Activated T-helper 2 cell treated with anti-CD3 and anti-CD28 coated beads, Interferon-gamma antibody, Interleukin-2, Interleukin-4, amounts not matched to agents 10 μg/mL and 5 μg/mL and 100 μg/mL, durations not matched to agents 14 hours and 24 hours and 36 hours (primary cell): ENCODE measurements at places on chromosomes 11 and 22. TPM values are rescaled to one million over a fixed set of nuclear protein-coding genes. Genes with fewer than 3 reads are reported as not detected.

FJX1 gene
- 0.09 TPM in 2 replicates for total RNA-seq

OR8D4 gene
- total RNA-seq = not detected in 2 replicates

KDM4D gene
- total RNA-seq = 0.48 and 0.84 TPM in 2 replicates

DNAL4 gene
- total RNA-seq = 4.7 and 6.1 TPM in 2 replicates

MARK2 gene
- 36.5 and 38.8 TPM in 2 replicates for total RNA-seq

CSNK2A3 gene
- total RNA-seq = 1.2 and 1.7 TPM in 2 replicates

SLC25A18 gene
- total RNA-seq = not detected in 2 replicates

C11orf16 gene
- total RNA-seq = not detected in 2 replicates

MAJIN gene
- total RNA-seq = not detected in 2 replicates

POLR2F gene
- total RNA-seq = 92.6 and 96.5 TPM in 2 replicates

TMEM126A gene
- total RNA-seq = 48.9 and 49.3 TPM in 2 replicates

TRIM21 gene
- 31.9 and 34.9 TPM in 2 replicates for total RNA-seq

SAA2 gene
- not detected in 2 replicates for total RNA-seq

GRCh38 chr11:116891746-116892145 lies 54.3 kb upstream of the APOA1 start:
- no peak for DNase-seq

DNA sequence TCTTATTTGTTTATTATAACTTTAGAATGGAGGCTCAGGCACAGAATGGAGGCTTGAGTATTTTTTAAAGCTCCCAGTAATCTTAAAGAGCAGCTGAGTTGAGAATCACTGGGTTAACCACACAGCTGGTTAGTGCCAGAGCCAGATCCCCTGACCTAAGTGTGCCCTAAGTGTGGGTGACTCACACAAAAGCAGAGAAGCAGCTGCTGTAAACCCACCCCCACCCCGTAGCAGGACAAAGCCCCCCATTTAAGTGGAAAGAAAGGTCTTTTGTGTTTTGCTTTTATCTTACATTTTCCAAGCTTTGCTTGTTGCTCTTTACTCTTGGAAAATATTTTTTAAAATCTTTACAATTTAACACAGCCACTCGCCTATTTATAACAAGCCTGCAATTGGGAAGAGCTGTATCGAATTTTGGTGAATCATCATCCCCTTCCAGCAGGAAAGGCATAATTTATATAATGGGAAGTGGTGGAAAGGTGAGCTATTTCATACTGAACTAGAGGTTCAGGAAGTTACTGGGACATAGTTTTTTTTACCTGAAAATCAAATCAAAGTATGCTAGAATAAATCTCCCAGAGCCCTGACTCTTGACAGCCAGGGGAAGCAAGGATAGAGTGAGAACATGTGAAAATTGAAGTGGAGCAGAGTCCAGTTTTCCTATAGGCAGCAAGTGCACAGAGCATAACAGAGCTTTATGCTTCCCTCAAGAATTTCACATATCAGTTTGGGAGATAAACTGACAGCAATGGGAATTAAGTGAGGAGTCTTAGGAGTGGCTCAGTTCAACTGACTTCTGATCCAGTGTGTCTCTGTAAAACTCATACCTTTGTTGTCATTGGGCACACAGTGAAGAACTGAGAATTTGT lies 405.7 kb downstream of the AASDHPPT start:
- DNase-seq = no peak

- no peak for DNase-seq
Measured at GRCh38 chr11:72102162-72102561, 935 bp downstream of the LAMTOR1 start.

- no peak for DNase-seq
Measured at GRCh38 chr11:16204261-16204660, 152.1 kb downstream of the SOX6 start.

DNA sequence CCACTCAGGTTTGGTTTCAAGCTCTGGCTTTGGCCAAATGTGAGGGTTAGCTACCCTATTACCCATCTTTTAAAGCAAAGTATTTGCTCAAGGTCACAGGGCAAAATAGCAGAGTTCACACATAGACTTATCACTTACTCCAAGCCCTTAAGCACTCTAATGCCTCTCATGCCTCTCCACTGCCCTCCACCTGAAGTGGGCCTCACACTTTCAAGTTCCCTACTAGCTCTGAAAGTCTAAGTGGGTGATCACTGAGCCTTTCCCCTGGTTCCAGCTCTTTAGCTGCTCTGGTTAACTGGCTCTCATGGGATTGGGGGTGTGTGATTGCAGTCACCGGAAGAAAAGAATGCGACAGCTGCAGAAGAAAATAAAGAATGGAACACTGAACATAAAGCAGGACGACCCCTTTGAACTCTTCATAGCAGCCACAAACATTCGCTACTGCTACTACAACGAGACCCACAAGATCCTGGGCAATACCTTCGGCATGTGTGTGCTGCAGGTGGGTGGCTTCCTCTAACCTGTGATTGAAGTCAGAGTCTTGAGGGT lies 6.4 kb downstream of the NAT10 start:
- no peak for DNase-seq

DNA sequence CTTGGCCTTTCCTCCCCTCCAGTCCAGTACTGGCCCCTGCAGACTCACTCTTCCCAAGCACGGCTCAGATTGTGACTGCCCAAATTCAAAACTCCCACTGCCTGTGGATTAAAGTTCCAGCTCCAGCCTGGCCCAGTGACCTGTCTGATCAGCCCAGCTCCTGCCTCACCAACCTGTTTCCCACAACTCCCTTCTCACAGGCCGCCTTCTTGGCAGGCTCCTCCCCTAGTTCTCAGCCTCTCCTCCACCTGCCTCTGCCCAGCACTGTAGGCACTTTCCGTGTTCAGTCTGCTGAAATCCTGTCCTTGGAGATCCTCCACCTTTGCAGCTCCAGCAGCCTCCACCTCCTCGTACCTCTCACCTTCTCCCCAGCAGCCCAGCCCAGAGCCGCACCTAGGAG lies 68.6 kb downstream of the MICAL2 start:
- DNase-seq = no peak

DNA sequence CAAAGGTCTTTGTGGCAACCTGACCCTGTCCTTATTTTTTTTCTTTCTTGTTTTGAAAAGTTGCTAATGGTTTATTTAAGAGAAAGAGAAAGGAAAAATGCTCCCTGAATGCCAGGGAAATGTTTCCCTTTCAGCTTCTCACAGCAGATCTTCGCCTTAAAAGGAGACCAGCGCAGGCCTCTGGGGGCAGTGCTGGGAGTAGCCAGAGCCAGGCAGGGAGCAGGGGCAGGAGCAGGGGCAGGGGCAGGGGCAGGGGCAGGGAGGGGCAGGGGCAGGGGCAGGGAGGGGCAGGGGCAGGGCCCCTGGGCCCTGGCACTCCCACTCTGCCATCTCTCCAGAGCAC lies 5.1 kb downstream of the MOB2 start:
- DNase-seq = no peak

DNA sequence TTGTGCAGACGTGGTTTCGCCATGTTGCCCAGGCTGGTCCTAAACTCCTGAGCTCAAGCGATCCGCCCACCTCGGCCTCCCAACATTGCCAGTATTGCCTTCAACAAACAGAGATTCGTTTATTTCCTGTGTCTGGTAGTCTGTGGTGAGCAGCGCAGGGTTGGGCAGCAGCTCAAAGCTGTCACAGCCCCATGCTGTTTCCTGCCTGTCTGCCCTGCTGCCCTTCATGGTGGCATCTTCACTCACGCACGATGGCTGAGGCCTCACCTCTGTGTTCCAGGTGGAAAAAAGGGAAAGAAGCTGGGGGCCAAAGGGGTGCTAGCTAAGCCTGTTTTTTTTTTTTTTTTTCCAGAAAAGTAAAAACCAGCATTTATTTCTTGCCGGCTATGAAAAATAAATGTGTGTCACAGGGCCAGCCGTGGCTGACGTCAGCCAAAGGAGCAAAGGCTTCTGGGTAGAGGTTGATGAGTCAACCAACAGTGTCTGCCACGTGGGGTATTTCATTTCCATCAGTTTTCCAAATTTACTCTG lies 28.8 kb downstream of the TBC1D22A start:
- DNase-seq = peak; percentile 72

DNA sequence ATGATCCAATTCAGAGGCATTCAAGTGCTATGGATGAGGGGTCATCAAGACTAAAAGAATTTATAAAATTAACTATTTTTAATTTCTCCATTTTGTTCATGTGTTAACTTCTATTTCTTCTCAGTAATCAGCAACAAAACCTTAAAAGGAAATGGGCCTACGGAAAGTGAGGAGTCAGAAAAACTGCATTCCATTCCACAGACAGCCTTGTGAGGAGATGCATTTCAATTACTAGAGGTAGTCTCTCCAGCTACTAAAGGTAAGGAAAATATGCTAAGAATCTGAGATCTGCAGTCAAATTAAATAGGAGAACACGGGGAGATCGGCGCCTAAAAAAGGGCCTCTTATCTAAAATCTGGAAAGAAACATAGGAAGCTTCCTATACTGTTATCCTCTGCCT lies 661.7 kb downstream of the DLG2 start:
- no peak for DNase-seq

DNA sequence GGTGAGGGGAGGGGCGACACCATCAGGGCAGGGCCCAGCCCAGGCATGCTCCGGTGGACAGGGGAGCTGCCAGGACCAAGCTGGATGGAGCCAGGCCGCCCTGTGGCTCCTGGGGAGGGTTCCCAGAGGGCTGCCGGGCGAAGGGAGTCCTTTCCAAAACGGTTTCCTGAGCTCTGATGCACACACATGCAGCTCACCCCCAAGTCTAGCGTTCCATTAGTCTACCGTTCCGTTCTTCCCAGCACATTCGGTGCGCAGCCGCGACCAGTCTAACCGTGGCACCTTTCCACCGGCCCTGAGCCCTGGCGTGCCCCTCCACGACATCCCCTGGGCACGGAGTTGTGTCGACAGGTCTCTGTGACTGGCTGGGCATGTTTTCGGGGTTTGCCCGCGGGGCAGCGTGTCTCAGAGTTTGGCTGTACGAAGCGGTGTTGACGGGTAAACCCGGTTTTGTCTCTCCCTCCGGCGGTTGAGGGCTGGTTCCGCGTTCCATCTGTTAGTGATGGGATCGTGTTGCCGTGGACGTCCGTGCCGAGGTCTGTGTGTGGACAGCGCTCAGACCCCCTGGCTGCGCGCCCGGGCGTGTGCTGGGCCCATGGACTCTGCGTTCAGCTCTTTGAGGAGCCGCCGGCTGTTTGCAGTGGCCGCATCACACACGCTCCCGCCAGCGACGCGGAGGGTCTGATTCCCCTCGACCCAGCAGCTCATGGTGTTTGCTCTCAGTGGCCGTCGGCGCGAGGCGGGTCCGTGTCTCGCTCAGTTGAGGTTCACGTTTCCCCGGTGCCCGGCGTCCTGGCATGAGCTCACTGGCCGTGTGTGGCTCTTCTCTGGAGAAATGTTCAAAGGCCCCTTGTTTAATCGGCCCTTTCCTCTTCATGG lies 121.2 kb downstream of the IGLL1 start:
- DNase-seq = no peak

DNA sequence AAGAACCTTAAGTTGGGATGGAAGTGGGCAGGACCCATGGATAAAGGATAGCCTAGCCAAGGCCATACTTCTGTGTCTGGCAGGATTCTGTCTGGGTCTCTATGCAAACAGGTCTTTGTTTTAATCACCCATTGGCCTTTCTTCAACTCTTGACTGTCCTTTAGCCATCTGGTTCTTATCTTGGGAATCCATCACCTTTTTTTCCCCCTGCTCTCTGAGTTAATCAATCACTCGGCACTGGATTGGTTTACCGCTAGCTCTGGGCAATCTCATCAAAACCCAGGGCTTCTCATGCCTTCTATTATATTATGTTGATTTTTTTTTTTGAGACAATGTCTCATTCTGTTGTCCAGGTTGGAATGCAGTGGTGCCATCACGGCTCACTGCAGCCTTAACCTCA lies 1.8 kb upstream of the RNF169 start:
- DNase-seq = no peak

DNA sequence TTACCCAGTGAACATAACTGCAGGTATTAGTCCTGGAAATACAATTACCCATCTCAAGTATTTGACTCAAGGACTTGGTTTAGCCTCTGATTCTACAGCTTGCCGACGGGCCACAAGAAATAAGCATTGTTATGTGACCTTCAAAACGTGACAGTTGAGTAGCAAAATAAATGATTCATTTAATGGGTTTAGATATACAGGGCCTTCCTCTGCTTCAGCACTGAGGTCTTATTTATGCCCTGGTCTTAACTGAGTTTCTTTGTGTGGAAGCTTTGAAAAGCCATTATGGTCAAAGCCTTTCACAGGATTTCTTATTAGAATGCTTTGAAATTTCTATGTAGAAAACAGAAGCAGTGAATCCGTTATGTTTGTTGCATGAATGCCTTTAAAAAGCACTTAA lies 899.2 kb upstream of the API5 start:
- DNase-seq = no peak

GRCh38 chr11:61567286-61568061 lies 13.4 kb downstream of the SYT7 start:
- peak; percentile 62 for DNase-seq

DNA sequence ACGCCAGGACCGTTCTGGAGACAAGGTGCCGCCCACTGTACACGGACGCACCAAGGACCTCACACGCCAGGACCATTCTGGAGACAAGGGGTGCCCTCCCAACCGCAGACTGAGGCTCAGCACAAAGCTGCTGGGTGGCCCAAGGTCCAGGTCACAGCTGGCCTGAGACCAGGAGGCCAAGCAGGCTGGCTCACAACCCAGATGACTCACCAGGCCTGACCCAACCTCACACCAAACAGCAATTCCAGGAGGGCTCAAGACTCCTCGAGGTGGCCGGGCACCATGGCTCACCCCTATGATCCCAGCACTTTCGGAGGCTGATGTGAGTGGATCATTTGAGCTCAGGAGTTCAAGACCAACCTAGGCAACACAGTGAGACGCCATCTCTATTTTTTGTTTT lies 14.8 kb downstream of the BRD1 start:
- no peak for DNase-seq

GRCh38 chr11:126282736-126283591 lies at the start of gene TIRAP:
TSS of gene TIRAP (plus strand) at chr11:126283093. CDS start at chr11:126290895, 7,802 bp downstream.
- DNase-seq = peak; percentile 55

DNA sequence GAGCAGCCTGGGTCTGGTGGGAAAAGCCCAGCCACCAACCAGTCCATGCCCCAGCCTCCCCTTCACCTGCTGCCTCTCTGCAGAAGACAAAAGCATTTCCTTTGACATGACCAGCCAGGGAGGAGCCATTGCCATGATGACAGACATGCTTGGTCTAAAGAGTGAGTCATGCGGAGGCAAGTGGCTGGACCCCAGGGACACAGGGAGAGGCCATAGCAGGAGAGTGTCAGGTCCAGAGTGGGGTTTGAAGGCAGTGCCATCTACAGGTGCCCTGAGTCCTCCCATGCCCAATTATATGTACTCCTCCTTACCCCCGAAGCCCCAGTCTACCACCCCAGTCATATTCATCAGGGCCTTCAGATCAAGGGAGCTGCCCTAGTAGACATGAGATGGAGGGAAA lies 67.4 kb downstream of the SCN3B start:
- DNase-seq = no peak

- DNase-seq = no peak
Measured at GRCh38 chr11:24697522-24698111, 200.8 kb downstream of the LUZP2 start.

- peak; percentile 30 for DNase-seq
Measured at GRCh38 chr22:20238536-20238900, 29.6 kb downstream of the RTN4R start.

GRCh38 chr11:56412396-56412795 lies at the start of gene OR5AL1:
TSS of gene OR5AL1 (plus strand) at chr11:56412696.
- no peak for DNase-seq

GRCh38 chr22:47420211-47420610 lies 657.8 kb downstream of the TBC1D22A start:
- no peak for DNase-seq

- no peak for DNase-seq
Measured at GRCh38 chr11:47351156-47352126, 1.1 kb downstream of the MYBPC3 start.

- DNase-seq = no peak
Measured at GRCh38 chr22:31085493-31085824, 4.3 kb downstream of the SMTN start.

- no peak for DNase-seq
Measured at GRCh38 chr11:87359401-87359800, 321.7 kb downstream of the TMEM135 start.
